Fibroblast of the aortic adventitia (primary cell): ENCODE measurements at places on chromosomes 11 and 22. TPM values are rescaled to one million over a fixed set of nuclear protein-coding genes. Genes with fewer than 3 reads are reported as not detected.

DNA sequence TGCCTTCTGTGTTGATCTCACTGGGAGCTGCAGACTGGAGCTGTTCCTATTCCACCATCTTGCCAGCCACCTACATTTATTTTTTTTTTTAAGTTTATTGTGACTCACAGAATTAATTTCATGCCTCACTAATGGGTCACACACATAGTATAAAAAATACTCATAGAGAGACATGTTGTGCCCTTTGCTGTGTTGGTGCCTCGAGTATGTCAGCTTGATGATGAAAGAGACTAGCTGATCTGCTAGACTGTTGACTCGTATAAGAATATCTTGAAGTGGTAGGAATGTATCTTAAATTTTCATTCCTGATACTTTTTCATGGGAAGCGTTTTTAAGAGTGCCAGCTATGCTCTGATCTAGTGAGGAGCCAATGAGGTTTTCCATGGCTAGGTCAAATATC lies 28.6 kb upstream of the AMPD3 start:
- DNase-seq: no peak

DNA sequence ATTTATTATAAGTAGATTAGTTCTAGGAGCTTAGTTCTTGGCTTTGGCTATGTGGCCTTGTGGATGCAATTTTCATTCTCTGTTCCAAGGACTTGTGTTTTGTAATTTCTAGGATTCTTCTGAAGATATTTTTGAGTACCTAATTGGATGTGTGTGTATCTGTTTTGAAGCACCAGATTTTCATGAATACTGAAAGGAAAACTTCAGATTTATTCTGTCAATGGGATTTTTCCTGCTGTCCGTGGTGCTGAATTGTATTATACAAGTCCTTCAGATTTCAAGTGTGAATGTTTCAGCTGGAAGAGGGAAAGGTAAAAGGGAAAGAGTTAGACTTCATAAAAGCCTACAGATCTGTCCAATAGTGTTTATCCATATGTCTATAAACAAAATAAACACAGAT lies 18.2 kb upstream of the SYN3 start:
- peak; percentile 5 for DNase-seq

GRCh38 chr11:95699631-95700470 lies 89.7 kb downstream of the FAM76B start:
- DNase-seq: peak; percentile 76

NXPE4 gene
- total RNA-seq: not detected in 2 replicates

DNA sequence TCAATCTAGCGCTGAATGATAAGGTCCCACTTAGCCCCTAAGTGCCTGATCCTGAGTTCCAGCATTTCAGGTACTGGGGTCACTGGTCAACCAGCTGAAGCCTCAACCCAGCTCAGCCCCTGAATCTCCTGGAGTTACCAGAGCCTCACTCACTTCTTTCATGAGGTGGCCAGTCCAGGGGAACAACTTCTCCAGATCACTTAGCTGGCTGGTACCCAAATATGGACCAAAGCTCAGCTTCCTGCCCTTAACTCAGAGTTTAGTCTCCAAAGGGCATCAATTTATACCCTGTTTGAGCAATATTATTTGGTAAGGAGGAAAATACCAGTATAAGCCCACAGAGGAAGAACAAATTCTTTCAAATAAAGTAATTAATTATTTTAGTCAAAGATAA lies 105.6 kb downstream of the SLC1A2 start:
- no peak for DNase-seq

DNA sequence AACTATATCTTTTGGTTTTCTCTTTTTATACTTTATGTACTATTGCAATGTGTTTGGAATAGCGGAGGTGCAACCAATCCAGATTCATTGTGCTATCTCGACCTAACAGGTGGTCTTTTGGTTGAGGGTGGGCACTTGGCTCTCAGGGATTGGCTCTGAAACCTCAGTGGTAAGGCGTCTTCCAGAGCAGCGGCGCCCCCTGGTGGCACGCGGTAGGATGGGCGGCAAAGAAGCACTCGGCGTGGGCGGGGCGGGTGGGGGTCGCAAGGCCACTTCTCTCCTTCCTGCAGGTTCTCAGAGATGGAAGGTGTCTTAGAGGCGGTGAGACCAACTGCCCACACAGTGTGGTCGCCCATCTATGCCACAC lies 19.2 kb upstream of the PLET1 start:
- DNase-seq: peak; percentile 55
